ENCODE measurements at places on chromosomes 12 and 14.
A peak's percentile ranks its signal among the peaks of the same experiment; 100 is the strongest.

DNA sequence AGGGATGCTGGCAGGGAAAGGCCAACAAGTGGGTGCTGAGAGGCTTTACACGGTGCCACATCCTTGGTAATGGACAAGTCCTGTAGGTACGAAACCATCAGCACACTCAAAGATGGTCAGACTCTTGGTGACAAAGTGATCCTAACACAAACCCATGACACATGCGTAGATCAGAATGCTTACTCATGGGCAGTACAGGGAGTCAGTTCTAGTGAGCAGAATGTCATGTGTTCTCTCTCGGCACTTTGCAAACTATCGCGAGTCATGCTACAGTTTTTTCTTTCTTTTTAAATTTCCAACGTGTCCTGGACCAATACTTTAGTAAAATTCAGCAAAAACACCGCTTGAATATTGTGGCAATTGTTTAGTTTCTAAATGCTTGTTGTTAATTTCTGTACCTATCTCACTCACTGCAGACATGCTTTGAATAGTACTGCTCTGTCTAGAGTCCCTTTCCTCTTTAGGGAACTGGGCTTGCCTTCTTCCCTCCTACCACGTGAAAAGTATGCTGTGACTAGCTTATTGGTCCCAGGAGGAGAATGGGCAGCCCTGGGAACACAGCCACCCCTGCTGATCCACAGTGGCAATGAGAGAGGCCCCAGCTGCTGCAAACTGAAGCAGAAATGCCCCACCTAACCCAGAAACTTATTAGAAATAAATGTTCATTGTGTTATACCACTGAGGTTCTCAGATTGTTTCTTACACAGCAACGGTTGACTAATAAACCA lies 62.4 kb downstream of the UBR7 start:
- DNase-seq, result no peak

DNA sequence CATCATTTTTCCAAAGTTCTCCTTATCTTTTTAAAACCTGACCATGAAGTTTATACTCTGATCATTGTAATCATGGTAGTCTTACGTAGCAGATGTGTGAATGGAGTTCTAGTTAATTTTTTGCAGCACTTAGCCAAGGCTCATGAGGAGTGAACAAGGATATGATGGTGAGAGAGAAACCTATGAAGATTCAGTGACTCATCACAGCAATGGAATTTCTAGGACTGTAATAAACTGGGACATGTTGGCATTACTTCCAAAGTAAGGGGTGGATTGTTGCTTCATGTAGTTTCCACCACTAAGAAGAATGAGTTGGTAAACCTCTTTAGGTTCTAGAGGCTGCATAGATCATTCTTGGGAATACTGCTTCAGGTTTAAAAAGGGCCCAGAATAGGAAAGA lies 102.7 kb downstream of the LRRIQ1 start:
- no peak for DNase-seq

GRCh38 chr12:96774496-96775256 lies 132.4 kb upstream of the NEDD1 start:
- no peak for DNase-seq

GRCh38 chr12:1324910-1325309 lies 269.5 kb downstream of the FBXL14 start:
- peak; percentile 45 for DNase-seq

- no peak for DNase-seq
Observed at GRCh38 chr14:105422695-105423487, 3.3 kb downstream of the MTA1 start.

GRCh38 chr12:26537126-26537525 lies 295.9 kb downstream of the ITPR2 start:
- DNase-seq, result no peak

GRCh38 chr12:49872381-49872780 lies 29.5 kb upstream of the BCDIN3D start:
- DNase-seq, result no peak

DNA sequence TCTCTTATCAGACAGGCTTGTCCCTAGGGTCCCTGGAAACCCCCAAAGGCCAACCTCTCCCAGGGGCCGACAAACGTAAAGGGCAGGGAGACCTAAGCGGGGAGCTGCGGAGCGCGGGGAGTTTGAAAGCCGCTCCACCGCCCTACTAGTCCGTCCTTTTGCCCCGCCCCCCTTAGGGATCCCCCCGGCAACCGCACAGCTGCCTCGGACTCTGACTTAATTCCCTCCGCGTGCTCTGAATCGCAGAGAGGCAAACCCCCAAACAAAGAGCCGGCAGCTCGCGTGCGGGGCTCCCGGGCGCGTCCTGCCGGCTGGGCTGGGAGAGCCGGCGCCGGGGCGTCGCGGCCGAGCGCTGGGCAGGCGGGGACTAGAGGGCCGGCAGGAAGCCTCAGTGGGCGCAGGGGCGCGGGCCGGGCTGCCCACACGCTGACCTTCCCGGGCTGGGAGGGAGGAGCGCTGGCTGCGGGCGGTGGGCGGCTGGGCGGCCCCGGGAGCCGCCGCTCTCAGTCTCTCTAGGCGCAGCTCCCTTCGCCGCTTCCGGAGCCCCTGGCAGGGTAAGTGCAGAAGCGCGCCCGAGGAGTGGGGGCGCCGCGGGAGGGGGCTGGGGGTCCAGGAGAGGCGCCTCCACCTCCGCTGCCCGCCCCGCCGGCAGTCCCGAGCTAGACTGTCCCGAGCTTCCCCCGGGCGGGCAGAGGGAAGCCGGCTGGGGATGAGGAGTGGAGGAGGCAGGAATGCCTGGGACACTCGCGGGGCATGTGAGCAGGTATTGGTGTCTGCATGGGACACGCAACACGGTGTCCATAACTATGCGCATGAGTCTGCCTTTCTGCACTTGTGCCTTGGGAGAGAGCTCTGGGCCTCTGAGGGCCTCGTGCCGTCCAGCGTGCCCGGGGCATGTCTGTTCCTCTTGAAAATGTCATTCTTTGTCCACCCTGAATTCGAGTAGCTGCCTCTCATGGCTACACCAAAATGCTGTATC lies at the start of gene TSPAN11:
Gene TSPAN11, plus strand, starts transcription at position 506 of the 979 bp plus-strand sequence. CDS start 27,244 bp downstream, outside the sequence.
- peak; percentile 53 for DNase-seq

DNA sequence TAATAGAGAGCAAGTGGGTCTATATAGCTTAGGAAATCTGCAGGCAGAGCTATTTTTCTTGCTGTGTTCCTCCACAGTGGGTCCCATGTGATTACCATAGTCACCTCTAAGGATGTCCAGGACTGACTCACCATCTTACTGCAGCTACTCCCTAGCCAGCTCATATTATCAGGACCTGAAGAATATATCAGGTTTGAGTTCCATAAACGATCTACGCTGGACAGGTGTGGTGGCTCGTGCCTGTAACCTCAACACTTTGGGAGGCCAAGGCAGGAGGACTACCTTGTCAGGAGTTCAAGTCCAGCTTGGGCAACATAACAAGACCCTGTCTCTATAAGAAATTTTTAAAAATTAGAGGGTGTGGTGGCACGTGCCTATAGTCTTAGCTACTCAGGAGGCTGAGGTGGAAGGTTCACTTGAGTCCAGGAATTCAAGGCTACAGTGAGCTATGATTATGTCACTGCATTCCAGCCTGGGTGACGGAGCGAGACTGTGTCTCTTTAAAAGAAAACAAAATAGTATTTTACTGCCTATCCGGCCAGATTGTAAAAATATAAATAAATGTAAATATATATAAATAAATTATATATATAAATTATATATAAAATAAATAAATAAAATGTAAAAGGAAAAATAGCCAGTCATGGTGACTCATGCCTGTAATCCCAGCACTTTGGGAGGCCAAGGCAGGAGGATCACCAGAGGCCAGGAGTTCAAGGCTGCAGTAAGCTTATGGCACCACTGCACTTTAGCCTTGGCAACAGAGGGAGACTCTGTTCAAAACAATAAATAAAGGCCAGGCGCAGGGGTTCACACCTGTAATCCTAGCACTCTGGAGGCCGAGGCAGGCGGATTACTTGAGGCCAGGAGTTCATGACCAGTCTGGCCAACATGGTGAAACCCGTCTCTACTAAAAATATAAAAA lies 6.9 kb upstream of the SPRYD4 start:
- no peak for DNase-seq

GRCh38 chr14:24080888-24081738 lies 9.8 kb downstream of the CPNE6 start:
- DNase-seq, result peak; percentile 80

- peak; percentile 63 for DNase-seq
Observed at GRCh38 chr12:112900298-112901145, 6.2 kb upstream of the OAS1 start.

DNA sequence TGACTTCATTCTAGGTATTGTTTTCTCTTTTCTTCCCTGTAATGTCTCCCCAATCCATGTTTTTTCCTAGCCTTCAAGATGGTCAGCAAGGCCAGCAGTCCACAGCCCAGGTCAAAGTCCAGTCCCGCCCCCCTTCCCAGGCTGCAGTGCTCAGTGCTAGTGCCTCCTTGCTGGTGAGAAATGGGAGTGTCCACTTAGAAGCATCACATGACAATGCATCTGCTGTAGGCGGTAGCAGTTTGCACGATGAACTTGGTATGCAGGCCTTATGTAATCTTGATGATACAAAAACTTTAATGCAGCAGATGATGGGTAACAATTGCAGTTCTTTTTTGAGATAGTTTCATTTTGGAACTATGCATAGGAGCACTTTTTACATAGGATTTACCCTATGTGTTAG lies 88.4 kb downstream of the PCNX1 start:
- DNase-seq, result peak; percentile 63

DNA sequence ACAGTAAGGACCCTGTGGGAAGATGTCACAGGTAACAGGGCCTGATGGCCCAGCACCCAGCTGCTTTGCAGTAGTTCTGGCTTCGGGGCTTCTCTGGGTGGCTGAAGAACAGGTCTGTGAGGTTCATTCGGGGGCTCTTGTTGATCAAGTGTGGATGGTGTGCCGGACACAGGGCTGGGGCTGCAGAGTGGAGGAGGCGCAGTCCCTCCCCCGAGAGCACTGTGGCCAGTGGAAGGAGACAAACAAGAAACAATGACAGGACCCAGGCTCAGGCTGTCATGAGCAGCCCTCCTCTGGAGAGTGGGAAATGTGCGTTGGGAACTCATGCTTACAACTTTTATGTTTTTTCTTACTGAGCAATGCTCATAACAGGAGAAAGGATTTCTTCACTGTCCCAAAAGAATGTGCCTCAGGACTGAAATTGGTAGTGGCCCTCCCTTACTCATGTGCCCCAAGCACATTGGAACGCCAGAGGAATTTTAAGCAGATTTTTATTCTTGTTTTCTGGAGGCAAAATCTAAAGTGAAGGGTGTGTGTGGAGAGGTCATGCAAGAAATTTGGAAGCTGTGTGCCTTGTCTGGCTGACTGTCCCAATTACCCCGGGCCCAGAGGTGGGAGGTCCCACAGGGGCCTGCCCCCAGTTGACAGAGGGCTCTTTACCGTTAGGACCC lies 233.8 kb downstream of the CACNA1C start:
- DNase-seq, result no peak

GRCh38 chr14:62711351-62712023 lies 333.8 kb downstream of the KCNH5 start:
- DNase-seq, result no peak

GRCh38 chr12:82663893-82664292 lies 22.8 kb upstream of the TMTC2 start:
- no peak for DNase-seq

- no peak for DNase-seq
Observed at GRCh38 chr14:40870252-40870651, 736.4 kb upstream of the LRFN5 start.

DNA sequence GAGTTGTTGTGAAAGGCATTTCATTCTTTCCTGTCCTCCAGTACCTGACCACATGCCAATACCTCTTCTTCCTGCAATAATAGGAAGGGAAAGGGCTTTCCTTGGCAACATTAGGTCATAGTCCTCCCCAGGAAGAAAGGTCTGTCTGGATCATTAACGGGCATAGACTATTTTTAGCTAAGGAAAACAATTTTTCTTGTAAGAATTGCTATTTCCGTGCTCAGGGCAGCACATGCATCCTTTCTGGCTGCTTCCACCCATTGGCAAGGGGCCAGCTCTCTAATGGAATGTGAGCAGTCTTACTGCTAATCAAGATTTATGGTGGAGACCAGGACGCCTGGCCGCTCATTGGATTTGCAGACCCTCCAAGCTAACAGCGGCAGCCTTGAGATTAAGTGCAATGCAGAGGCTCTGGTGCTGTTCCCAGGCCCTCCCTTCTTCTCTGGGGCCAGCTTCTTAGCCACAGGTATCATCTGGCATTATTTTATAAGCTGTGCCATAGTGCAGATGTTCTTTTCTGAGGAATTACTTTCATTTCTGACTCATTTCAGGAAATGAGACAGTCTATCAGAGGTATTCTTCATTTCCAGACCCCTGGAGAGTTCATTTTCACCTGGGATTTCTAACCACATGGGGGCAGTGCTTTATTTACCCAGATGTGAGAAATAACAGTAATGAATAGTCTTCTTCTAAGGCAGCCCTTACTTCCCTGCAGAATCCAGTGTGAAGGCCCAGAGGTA lies 52.9 kb downstream of the ANO6 start:
- DNase-seq, result peak; percentile 34

DNA sequence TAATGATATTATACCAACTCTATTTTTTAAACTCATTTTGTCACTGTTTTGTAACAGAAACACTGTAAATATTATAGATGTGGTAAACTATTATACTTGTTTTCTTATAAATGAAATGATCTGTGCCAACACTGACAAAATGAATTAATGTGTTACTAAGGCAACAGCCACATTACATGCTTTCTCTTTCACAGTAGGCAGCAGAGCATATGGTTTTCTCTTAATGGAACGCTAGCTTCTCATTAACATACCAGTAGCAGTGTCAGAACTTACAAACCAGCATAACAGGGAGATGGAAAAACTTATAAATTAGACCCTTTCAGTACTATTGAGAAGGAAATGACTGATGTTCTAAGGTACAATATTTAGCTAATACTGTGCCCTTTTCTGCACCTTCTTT lies 398.8 kb downstream of the PRKD1 start:
- DNase-seq, result no peak

Measured in common myeloid progenitor, CD34-positive (primary cell).